ENCODE measurements at places on chromosomes 4 and X.

GRCh38 chr4:35695003-35695402 is 549.3 kb downstream of the ARAP2 start:
- no peak for DNase-seq

DNA sequence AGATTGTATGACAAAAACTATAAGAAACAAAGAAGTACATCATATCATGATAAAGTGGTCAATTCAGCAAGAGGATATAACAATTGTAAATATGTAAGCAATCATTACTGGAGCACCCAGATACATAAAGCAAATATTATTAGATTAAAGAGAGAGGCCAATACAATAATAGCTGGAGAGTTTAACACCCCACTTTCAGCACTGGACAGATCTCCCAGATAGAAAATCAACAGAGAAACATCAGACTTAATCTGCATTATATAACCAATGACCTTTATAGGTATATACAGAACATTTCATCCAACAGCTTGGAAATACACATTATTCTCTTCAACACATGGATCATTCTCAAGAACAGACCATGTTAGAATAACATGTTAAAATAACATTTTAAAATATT is 128.4 kb downstream of the SPOCK3 start:
- DNase-seq = no peak

GRCh38 chr4:153233761-153234371 is 29.6 kb downstream of the TRIM2 start:
- peak; percentile 31 for DNase-seq

GRCh38 chr4:128916832-128917231 is 107.3 kb downstream of the JADE1 start:
- no peak for DNase-seq

DNA sequence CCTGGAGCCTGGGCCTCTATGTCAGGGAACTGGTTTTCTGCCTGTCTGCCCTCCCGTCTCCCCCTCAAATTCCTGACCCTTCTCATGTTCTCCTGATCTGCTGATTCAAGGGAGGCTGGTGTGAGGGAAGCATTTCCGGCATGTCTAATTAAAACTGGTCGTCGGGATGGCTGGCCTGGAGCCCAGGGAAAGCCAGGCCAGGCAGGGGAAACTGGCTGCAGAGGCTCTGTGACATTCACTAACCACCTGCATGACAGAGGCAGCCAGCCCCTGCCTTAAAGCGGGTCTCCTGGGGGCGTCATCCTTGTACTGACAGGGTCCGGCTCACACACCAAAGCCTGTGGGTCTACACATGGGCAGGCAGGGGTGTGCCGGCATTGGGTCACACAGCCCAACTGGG is 35.2 kb downstream of the ABLIM2 start:
- DNase-seq = no peak

DNA sequence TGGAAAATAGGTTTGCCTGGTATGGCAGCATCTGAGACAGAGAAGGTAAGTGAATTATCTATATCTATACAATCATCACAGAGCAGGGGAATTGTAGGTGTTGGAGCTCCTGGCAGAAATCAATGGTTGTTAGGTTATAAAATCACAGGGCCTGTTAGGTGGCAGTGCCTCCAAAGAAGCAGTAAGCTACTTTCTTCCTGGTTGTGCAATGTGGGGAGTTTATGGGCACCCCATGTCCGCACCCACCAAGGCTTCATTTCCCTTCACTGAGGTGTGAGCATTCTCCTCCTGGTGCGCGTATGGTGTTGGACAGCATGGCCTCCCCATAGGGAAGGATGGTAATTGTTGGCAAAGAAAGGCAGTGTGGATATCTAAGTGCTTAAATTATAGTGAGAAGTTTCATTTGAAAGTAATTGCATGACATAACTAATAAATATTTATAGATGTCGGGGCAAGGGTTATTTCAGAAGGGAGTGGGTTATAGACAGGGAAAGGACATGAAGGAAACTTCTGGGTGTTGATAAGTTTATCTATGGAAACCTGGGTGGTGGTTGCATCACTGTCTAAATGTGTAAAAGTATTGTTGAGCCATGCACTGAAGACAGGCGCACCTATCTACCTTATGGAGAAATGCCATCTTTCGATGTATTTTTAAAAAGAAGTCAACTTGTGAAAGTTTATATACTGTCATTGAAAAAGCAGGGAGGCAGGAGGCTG is 153.7 kb downstream of the FRAS1 start:
- DNase-seq = no peak

GRCh38 chrX:129637217-129638109 is 17.3 kb downstream of the APLN start:
- DNase-seq = peak; percentile 69

GRCh38 chr4:99400831-99401230 is 34.3 kb downstream of the ADH7 start:
- no peak for DNase-seq

DNA sequence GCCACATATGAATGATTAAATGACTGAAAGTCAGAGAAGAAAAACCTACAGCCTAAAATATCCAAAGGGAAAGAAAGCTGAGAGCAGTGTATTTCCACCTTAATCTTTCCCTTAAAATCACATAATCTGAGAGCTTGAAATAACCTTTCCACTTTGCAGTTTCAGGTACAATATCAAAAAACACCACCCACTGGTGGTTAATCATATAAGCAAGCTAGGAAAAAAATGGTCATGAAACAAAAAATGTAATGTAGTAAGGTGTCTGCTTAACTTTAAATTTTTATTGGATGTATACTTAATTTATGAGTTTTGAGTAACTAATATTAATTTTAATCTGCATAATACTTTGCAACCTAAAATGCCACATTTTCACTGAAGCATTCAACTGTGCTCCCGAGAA is 3.2 kb downstream of the PRDM5 start:
- no peak for DNase-seq

DNA sequence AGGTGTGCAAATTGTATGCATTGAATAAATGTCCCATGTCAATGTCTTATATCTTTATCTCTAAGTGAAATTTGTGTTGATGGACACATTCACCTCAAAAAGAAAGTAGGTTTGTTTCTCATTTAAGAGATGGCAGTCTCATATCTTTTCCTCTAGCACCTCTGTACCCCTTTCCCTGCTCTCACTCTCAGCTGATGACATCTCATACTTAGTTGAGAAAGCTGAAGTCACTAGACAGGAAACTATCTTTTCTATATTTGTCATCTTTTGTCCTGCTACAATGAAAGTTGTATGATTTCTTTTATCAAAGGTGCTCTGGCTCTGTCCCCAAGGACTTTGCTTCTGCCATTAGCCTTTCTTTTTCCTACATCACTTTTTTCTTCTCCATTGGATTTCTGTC is 84.0 kb upstream of the GRPR start:
- no peak for DNase-seq
